ENCODE measurements at places on chromosomes 3 and 15.

DNA sequence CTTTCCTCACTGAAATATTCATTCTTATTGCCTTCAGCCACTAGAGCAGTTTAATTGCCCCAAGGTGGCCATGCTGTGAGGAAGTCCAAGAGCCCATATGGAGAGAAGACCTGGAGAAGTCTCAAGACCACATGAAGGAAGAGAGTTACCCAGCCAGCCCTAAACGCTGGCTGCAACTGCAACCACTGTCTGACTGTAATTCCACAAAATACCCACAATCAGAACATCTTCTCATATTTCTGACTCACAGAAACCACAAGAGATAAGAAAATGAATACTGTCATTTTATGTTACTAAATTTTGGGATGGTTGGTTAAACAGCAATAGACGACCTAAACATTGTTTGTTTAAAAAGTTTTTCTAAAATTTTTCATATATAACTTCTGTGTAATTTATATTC is 14.7 kb upstream of the SST start:
- DNase-seq, result no peak

DNA sequence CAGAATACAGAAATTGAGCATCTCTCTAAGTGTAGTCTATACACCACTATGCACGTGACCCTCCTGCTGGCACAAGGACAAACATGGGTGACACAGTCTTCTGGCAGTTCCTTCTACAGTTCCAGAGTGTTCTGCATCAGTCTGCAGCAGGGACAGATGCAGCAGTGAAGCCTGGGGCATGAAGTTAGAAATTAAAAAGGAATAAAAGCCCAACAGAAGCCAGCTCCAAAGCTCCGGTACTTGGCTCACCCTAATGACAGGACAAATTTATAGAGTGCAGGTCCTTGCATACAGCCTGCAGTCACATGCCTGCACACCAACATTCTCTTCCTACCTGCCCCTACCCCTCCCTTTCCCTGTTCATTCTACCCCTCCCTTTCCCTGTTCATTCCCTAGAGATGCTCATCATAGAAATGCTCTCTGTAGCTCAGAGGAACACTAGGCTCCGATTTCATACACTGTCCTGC is 15.0 kb downstream of the UACA start:
- DNase-seq, result peak; percentile 30

DNA sequence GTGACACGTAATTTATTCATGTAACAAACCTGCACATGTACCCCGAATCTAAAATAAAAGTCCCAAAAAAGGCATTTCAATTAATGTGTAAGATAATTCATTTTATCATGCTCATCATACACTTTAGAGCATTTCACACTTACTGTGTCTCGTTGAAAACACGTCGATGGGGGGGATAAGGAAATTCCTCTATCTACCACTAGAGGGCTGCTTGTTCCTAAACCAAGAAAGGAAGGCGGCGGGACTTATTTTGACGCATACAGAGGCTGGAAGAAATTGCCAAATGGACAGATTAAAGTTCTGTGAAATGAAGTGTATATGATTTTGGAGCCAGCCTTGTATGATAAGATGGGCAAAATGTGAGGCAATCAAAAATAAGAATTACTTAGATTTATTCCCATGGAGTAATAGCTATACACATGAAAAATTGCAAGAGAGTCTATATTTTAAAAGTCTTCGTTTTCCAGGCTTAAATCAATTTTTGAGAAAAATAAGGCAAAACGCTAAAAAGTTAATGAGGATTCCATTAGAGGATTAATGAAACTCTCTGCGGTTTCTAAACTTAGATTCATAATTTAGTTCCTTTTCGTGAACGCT is 346.8 kb downstream of the CNTN3 start:
- peak; percentile 70 for DNase-seq

- peak; percentile 66 for DNase-seq
Measured at GRCh38 chr3:59641169-59641899, 591.5 kb upstream of the CFAP20DC start.

DNA sequence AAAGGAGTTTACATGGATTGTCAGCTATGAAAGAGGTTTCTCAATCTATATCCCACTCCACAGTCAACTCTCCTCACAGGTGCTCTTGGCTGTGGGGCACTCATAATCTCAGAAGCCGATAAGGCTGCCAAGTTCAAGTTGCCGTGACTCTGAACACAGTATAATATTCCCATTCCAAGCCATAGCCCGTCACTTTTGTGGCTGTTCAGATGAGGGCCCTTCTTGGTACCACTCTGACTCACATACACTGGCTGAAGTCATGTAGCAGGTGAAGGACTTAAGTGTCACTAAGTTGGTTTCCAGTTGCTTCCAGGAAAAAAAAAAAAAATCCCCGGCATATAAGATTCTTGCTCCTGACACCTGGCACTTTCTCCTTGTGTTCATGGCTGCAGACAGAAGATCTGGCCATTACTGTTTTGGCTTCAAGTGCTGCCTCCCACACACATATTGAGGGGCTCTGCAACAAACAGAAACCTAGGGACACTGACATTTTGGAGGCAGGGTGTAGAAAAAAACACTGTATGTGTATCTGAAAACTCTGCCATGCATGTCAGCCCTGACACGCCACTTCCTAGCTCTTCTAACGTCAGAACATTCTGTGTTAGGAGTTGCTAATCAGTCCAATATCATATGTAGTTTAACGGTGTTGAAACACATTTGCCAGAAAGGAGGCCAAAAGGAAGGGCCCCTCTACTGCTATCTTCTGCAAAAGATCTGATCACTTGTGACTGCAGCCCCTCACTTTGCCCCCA is 170.2 kb upstream of the ICE2 start:
- DNase-seq, result peak; percentile 49

DNA sequence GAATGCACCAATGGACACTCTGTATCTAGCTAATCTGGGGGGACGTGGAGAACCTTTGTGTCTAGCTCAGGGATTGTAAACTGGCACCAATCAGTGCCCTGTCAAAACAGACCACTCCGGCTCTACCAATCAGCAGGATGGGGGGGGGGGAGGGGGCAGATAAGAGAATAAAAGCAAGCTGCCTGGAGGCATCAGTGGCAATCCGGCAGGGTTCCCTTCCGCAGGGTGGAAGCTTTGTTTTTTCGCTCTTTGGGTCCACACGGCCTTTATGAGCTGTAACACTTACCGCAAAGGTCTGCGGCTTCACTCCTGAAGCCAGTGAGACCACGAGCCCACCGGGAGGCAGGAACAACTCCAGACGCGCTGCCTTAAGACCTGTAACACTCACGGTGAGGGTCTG is 827.1 kb downstream of the PLOD2 start:
- no peak for DNase-seq

- no peak for DNase-seq
Measured at GRCh38 chr3:1400571-1400970, 307.7 kb downstream of the CNTN6 start.

DNA sequence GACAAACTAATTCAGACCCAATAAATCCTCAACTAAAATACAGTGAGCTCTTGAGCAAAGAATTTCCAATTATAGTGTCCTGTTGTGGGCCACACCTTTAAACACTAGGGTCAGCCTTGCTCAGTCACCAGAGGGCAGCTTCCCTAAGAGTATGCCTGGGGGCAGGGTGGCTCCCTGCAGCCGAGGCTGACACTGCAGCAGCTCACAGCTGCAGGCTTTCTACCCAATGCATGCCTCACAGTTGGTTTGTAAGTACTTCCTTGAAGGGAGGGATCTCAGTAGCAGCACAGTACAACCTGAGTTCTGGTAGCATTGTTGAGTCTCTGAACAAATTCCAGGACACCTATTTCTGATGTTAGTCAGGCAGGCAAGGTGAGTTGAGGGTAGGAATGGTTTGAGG is 335.6 kb downstream of the TUSC7 start:
- DNase-seq, result no peak

DNA sequence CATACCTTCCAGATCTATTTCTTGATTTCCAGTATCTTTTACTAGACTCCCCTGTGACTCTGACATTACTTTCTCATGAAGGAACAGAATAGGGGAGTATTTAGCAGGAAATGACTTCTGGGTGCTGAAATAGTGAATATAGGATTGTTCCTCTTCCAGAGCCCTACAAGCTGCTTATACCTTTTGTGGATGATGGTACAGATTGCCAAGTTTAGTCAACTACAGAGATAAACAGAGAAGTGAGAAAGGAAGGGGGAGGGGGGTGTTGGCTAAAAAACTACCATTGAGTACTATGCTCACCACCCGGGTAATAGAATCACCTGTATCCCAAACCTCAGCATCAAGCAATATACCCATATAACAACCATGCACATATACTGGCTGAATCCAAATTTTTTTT is 298.3 kb upstream of the GPR149 start:
- no peak for DNase-seq

DNA sequence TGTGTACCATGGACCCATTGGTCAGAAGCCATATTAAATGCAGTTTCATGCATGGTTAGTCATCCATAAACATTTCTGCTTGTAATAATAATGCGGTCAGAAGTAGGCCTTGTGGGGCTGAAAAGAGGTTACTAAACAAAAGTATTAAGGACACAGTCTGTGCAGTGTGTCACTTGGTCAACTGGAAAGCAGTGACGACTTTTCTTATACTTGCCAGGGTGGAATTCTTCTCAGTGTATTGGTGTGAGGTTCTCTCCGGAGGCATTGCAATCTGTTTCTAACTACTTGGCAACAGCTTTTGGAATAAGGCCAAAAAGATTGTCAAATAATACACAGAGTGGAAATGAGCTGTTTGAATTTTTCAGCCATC is 46.8 kb downstream of the CHL1 start:
- peak; percentile 20 for DNase-seq

DNA sequence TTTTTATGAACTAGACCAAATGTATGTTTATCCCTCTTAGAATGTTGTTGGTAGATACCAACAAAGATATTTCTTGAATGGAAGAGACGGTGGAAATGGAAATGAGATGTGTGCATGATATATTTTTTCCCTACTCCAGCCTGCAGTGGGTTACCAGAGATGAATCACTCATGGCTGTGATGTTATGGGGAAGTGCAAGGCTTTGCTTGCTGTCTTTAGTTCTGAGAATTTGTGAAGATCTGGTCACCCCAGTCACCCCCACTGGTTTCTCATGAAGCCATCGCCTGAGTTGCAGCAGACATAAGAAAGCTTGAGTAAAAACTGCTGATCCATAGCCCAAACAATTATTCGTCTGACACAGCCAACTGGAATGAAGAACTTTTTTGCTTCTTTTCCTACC is 78.1 kb upstream of the EOMES start:
- DNase-seq, result no peak

GRCh38 chr3:40584625-40585189 is 59.9 kb downstream of the ZNF621 start:
- DNase-seq, result peak; percentile 93

GRCh38 chr15:53976844-53977392 is 1.3 kb upstream of the UNC13C start:
- DNase-seq, result no peak

DNA sequence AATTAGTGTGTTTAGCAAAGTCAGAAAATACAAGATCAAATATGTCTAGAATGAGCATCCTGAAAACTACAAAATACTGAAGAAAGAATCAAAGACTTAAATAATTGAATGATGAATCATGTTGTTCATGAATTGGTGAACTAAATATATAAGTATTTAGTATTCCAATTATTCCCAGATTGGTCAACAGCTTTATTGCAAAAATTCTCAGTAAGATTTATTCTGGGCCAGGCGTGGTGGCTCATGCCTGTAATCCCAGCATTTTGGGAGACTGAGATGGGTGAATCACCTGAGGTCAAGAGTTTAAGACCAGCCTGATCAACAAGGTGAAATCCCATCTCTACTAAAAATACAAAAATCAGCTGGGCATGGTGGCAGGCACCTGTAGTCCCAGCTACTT is 250.0 kb upstream of the NECTIN3 start:
- DNase-seq, result no peak

DNA sequence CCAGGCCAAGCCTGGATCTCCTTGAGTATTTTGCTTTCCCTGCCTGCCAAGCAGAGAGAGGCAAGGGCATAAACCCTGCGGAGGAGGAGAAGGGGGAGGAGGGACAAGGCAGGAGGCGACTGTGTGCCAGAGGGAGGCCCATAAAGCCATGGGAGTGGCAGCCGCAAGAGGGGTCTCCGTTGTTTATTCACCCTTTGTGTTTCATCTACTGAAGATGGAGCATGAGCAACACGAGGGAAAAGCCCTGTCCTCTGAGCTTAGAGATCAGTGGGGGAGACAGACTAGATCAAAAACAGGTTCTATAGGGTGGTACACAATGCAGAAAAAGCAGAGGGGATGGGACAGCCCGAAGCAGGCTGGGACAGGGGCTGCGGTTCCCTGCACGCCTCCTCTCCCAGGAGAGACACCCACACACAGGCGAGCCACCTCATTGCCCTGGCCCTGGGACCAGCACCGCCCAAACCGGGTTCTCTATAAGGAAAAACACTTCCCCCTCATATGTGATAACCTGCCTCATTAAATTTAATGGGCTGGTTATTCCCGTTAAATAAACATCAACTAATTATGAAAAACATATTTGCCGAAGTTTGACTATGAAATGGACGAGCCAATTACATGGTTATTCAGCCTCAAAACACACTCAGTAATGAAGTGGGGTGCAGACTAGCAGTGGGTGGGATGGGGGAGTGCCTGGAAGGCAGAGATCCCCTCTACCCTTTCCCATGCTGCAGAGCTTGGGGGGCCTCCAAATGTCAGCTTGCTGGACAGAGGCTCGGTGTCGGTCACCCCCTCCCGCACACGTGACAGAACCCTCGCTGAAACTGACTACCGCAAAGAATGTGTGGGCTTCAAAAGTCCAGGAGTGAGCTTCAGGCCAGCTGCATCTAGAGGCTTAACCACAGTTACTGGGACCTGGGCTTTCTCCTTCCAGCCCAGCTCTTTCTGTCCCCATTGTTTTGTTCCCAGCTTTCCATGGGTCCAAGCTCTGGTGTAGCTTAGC is 14.2 kb upstream of the PLXNA1 start:
- DNase-seq, result no peak

- DNase-seq, result no peak
Measured at GRCh38 chr3:129727707-129728106, 121.2 kb upstream of the PLXND1 start.

DNA sequence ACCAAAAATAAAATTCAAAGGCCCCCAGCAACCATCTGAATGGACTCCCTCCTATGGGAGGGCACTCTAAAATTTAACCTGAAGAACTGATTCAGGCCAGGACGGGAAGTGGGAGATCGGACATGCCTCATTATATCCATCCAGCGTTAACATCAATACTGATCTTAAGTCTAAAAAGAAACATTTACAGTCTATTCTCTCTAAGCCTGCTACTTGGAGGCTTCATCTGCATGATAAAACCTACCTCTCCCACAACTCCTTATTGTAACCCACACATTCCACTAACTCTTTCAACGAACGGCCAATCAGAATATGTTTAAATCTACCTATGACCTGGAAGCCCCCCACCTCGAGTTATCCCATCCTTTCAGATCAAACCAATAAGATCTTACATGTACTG is 68.4 kb downstream of the HERC1 start:
- no peak for DNase-seq

- no peak for DNase-seq
Measured at GRCh38 chr15:68537506-68537905, 41.3 kb upstream of the CORO2B start.

Data from muscle of back (tissue), 13 donors.